ENCODE measurements at places on chromosomes 16 and 17. TPM values are rescaled to one million over a fixed set of nuclear protein-coding genes. Genes with fewer than 3 reads are reported as not detected.

- DNase-seq, result peak; percentile 78
Measured at GRCh38 chr16:55494994-55495421, 13.9 kb upstream of the LPCAT2 start.

- no peak for DNase-seq
Measured at GRCh38 chr16:20626966-20627365, 50.8 kb upstream of the ACSM2B start.

DNA sequence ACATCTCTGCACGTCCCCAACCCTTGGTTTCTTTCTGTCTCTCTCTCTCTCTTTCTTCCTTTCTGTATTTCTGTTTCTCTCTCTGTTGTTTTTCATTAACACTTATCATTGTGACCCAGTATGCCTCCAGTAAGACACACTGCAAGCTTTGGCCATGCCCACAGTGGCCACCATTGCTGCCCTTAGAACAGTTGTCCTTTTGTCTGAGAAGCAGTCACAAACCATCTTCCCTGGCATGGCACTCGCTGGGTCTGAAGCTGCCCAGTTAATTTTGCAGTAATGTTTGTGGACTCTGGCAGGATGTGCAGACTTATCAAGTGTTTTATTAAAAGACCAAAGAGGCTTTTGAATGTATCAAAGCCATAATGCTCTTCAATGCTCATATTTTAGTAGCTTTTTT is 146.9 kb downstream of the MSI2 start:
- no peak for DNase-seq

DNA sequence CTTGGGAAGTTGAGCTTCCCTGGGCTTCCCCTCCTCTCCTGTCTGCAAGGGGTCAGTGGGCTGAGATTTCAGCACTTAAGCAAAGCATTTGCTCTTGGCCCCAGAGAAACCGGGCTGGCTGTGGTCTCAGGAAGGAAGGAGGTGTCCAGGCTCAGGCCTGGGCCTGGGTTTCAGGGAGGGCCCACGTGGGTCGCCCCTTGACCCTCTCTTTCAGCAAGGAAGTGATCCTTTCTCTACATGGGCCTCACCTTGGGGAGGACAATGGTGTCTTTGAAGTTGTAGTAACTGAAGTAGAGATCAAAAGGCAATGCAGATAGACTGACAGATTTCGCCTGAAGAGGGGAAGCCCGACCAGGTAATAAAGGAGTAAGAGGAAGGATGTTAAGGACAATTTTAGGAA is 2.7 kb downstream of the NOD2 start:
- no peak for DNase-seq

DNA sequence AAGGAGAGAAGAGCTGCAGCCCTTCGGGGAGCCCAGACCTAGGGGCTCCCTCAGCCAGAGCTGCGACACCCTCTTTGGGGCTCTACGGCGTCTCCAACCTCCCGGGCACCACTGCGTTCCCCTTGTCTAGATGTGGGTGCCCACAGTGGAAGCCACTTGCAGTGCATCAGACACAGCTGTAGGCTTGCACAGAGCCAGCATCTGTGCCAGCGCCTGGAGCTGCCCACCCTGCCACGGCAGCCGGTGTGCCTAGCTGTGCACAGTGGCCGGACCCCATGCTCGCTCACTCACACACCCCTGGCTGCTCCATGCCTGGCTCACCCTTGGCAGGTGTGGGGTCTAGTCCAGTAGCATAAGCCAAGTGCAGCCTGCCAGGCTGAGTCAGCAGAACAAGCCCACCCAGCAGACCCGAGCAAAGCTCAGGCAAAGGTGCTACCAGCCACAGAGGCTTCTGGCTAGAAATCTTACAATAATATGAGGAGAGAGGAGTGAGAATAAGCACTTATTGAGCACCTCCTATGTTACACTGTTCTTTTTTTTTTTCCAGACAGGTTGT is 12.9 kb upstream of the KDM8 start:
- no peak for DNase-seq

DNA sequence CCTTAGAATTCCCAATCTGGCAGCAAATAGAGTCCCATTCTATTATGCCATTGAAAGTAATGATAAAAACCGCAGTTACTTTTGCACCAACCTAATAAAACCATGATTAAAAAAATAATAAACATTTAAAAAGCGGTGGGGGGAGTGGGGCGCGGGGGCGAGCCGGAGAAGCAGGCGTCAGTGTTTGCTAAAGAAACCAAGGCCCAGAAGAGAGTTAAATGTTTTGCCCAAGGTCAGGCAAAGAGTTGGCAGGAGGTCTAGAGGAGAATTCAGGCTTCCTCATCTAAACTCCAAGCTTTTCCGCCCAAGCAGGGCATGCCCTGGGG is 9.7 kb upstream of the PRSS22 start:
- DNase-seq, result no peak

GRCh38 chr16:83400234-83400633 is 407.5 kb upstream of the HSBP1 start:
- DNase-seq, result no peak

GRCh38 chr16:89472711-89473075 is 17.7 kb downstream of the ANKRD11 start:
- DNase-seq, result no peak

GRCh38 chr17:2828397-2829038 is 32.3 kb downstream of the RAP1GAP2 start:
- DNase-seq, result peak; percentile 50

GRCh38 chr17:66448026-66448639 is 145.7 kb downstream of the PRKCA start:
- DNase-seq, result no peak

DNA sequence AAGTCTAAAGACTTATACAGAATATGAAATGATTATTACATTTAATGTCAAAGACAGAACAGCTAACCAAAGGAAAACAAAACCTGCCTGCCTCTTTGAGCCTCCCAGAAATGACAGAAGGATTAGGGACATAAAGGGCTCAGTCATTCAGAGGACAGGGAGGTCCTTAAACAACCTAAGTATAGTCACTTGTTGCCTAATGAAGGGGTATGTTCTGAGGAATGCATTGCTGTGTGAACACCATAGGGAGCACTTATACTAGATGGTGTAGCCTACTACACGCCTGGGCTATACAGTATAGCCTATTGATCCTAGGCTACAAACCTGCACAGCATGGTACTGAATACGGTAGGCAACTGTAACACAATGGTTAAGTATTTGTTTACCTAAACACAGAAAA is 106.4 kb downstream of the PARN start:
- DNase-seq, result no peak

- no peak for DNase-seq
Measured at GRCh38 chr17:76513306-76513692, 12.1 kb upstream of the RHBDF2 start.

DNA sequence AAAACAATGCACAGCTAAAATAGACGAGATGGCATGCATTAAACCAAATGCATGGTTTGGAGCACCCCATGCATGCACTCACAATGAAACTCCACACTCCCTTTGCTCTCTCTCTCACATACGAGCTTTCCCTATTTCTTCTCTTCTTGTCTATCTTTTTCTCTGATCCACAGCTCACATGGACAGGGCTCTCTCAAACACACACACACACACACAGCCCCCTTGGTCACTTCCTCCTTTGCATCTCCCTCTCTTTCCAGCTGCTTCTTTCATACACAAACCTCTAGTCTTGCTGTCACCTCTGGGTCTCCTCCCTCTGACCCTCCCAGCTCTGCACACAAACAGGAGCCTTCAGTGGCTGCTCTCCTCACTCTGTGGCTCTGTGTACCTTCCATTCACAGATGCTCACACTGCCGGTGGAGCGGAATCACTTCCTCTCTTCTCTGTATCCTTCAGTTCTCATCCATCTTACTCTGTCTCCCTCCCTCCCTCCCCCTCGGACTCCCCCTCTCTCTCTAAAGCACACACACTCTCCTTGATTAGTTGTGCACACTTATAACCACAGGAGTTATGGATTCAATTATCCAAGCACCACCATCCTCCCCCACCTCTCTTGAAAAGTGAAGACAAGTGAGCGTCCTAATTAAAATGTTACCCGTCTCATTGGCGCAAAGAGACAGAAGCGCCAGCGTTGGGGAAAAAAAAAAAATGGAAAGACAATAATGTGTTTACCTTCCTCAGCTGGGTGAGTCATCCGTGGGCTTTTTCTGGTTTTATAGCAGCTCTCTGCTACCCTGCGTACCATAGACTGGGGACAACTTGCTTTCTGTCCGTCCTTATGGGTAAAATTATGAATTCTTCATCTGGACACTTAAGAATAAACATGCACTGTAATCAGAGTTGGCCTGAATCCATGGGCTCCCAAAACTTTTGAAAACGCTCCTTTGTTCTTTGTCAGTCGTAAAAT is 90.8 kb downstream of the SHISA6 start:
- DNase-seq, result no peak

KCNG4 gene
- 2.1 TPM for total RNA-seq

C17orf100 gene
- total RNA-seq, result 1.9 TPM

KRTAP17-1 gene
- total RNA-seq, result not detected

TNFRSF13B gene
- not detected for total RNA-seq

MT1H gene
- total RNA-seq, result not detected

ZNF423 gene
- 7.9 TPM for total RNA-seq
